Right lobe of liver (tissue), 6 donors: ENCODE measurements at places on chromosomes 6 and 20.

DNA sequence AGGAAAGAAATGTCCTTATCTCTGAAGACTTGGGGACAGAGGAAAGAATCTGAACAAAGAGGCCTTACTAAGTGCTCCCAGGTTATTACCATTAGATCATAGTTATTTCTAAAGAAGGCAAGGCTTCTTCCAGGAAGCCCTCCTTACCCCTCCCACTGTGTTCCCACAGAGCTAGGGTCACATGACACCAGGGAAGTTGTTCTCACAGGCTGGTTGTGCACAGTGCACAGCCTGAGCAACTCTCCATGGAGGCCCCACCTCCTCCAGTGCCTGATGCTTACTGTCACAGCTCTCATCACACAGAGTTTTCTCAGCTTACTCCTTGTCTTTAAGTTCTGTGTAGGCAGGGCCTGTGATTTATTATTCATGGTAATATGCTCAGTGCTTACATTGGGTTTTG is 68.9 kb upstream of the SCGN start:
- H3K27ac ChIP-seq, result no peak overlapping the region
- no peaks in the 10 kb centered on the region for H3K4me1 ChIP-seq
- no peak overlapping the region for H3K4me3 ChIP-seq
- DNase-seq, result no peak
- no peaks in the 10 kb centered on the region for H3K36me3 ChIP-seq

- H3K27ac ChIP-seq, result no peak overlapping the region
- DNase-seq, result no peak
- no peaks in the 10 kb centered on the region for H3K27me3 ChIP-seq
- H3K4me1 ChIP-seq, result no peaks in the 10 kb centered on the region
- no peaks in the 10 kb centered on the region for H3K36me3 ChIP-seq
- H3K4me3 ChIP-seq, result no peak overlapping the region
Measured at GRCh38 chr6:31450751-31451150, 47.2 kb upstream of the MICB start.

DNA sequence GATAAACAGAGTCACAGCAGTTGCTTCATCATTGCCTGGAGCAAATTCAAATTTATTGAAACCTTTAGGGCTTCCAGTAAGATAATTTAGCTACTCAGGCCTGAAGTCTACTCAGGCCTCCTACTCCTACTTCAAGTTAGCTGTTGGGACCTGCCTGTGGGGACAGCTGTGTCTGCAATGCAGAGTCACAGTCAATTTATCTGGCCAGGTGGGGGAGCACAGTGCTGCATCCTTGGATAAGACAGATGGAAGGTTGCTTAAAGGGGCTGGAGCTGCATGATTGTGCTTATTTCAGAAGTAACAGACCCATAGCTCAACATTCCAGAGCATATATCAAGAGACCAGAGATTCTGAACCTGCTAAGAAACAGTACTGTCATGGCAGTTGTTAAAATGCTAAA is 932.1 kb downstream of the QKI start:
- no peak for DNase-seq
- no peaks in the 10 kb centered on the region for H3K4me1 ChIP-seq
- H3K36me3 ChIP-seq, result no peaks in the 10 kb centered on the region
- no peak overlapping the region for H3K27ac ChIP-seq
- no peaks in the 10 kb centered on the region for H3K27me3 ChIP-seq
- H3K4me3 ChIP-seq, result no peak overlapping the region

GRCh38 chr6:91941838-91942237 is 1355.0 kb upstream of the MAP3K7 start:
- H3K4me1 ChIP-seq, result no peaks in the 10 kb centered on the region
- H3K27ac ChIP-seq, result no peak overlapping the region
- no peak overlapping the region for H3K4me3 ChIP-seq

DNA sequence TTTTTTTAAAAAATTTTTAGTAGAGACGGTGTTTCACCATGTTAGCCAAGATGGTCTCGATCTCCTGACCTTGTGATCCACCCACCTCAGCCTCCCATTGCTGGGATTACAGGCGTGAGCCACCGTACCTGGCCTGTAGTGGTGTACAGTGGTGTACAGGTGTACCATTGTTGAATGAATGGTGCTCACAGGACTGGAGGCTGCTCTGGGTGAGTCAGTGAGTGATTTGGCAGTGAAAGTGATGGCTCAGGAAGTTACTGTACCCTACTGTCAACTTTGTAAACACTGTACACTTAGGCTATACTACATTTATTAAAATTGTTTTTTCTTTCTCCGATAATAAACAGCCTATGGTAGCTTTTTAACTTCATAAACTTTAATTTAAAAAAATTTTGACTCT is 122.8 kb upstream of the EEF1E1 start:
- no peaks in the 10 kb centered on the region for H3K4me1 ChIP-seq
- H3K36me3 ChIP-seq, result no peaks in the 10 kb centered on the region
- no peak overlapping the region for H3K4me3 ChIP-seq
- H3K27ac ChIP-seq, result no peak overlapping the region
- H3K27me3 ChIP-seq, result no peaks in the 10 kb centered on the region
